ENCODE measurements at places on chromosomes 2 and 18. TPM values are rescaled to one million over a fixed set of nuclear protein-coding genes. Genes with fewer than 3 reads are reported as not detected.

The FBXO48 gene
- 2.0 TPM for total RNA-seq

The PRSS56 gene
- not detected for total RNA-seq

The TNFRSF11A gene
- total RNA-seq: 0.37 TPM

The TCF7L1 gene
- total RNA-seq: 21.9 TPM

The PJVK gene
- 1.9 TPM for total RNA-seq

The RNU2-63P gene
- 11.4 TPM for total RNA-seq

- no peaks in the 10 kb centered on the region for H3K27me3 ChIP-seq
- H3K27ac ChIP-seq: no peak overlapping the region
Measured at GRCh38 chr2:42651057-42651456, 82.6 kb downstream of the MTA3 start.

DNA sequence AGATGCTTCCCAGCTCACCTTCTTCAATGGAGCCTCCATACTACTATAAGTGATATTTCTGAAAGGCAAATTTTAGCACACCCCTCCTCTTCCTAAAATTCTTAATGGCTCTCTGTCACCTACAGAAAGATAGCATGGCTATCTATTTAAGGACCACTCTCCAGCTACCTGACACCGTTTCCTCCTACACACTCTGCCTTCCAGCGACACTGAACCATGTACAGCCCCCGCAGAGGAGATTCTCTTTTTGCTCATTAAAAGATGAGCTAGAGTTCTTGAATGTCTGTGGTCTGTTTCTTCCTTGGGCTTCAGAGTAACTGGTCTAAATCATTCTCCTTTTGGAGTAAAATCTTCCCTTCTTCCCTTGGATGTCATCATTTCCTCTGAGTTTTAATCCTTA, 38.4 kb upstream of the GAREM1 start:
- H3K27ac ChIP-seq: no peak overlapping the region
- H3K27me3 ChIP-seq: no peaks in the 10 kb centered on the region
- H3K4me3 ChIP-seq: no peak overlapping the region
- peak; percentile 3 for DNase-seq

DNA sequence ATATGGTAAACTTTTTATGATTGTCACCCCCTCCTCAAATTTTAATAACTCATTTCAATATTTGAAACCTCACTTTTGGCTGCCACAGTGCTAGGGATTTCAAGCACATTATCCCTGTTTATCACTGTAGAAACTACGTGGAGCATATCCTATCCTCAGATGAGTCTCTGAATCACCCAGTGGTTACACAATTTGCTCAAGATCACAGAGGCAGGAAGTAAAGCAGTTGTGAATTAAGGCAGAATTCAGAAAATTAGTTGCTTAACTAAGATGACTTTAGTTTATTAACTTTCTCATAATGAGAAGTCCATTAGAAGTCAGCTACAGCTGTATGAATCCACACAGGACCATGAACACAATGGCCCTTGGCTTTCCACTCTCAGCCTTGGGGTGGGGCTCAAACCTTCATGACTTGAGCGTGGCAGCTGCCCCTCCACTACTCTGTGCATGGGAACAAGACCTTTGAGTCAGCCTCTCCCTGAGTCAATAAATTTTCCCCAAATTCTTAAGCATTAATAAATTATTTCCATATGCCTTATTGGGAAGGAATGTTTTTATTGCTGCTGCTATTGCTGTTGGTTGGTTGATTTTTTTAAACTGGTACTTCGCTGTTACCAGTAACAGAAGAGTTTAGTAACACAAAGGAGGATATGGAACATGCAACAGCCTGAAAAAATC, 369.0 kb downstream of the CBLN2 start:
- no peak overlapping the region for H3K4me3 ChIP-seq
- H3K27me3 ChIP-seq: no peaks in the 10 kb centered on the region
- no peaks in the 10 kb centered on the region for H3K36me3 ChIP-seq
- no peak overlapping the region for H3K27ac ChIP-seq

- H3K4me3 ChIP-seq: no peak overlapping the region
- H3K4me1 ChIP-seq: peaks cover 54% of the 10 kb centered on the region
- no peak for DNase-seq
- H3K27me3 ChIP-seq: no peaks in the 10 kb centered on the region
- H3K36me3 ChIP-seq: no peaks in the 10 kb centered on the region
Measured at GRCh38 chr2:1975060-1975459, 230.7 kb upstream of the PXDN start.

- no peaks in the 10 kb centered on the region for H3K4me1 ChIP-seq
- H3K4me3 ChIP-seq: no peak overlapping the region
- no peaks in the 10 kb centered on the region for H3K27me3 ChIP-seq
Measured at GRCh38 chr18:56789004-56789888, 138.1 kb downstream of the WDR7 start.

DNA sequence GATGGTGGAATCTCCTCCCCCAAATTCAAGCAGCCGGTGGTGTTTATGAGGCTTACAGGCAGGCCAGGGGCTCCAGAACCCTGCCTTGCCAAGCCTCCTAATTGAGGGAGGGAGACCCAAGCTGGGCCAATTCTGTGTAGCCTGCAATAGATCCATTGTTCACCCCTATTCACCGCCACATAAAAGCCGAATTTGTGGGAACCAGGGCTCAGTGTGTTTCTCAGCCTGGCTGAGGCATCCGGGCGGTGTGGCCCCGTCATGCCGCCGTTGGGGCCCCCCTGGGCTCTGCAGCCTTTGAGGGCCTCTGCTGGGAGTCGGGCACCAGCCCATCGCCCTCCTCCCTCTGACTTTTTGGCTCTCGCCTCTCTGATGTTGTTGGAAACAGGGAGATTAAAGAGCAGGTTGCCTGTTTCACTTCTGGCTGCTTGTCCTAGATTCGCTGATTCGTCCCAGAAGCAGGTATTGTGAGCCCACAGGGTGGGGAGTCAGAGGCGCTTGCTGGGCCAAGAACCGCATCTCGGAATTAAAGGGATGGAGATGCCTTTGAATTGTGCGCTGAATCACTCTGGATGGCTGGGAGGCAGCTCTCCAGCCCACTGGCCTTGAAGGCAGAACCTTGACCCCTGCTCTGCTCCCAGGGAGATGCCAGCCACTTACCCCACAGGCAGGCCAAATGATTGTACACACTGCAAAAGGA, 14.7 kb upstream of the OTOS start:
- H3K27me3 ChIP-seq: peaks cover 18% of the 10 kb centered on the region
- DNase-seq: no peak
- no peaks in the 10 kb centered on the region for H3K4me1 ChIP-seq
- H3K4me3 ChIP-seq: no peak overlapping the region

- no peaks in the 10 kb centered on the region for H3K27me3 ChIP-seq
- peaks cover 20% of the 10 kb centered on the region for H3K4me1 ChIP-seq
- no peak for DNase-seq
- no peak overlapping the region for H3K27ac ChIP-seq
- no peaks in the 10 kb centered on the region for H3K36me3 ChIP-seq
- no peak overlapping the region for H3K4me3 ChIP-seq
Measured at GRCh38 chr2:202400941-202401340, 24.8 kb downstream of the BMPR2 start.

All from A673 (cell line).